ENCODE measurements at places on chromosomes 7 and 10. TPM values are rescaled to one million over a fixed set of nuclear protein-coding genes. Genes with fewer than 3 reads are reported as not detected.

Gene HECW1
- total RNA-seq: not detected

Gene XRCC2
- total RNA-seq: 3.7 TPM

Gene OR2A14
- total RNA-seq: not detected

Gene KCP
- not detected for total RNA-seq

Gene NUDT13
- 1.3 TPM for total RNA-seq

Gene FAM204A
- 37.8 TPM for total RNA-seq

Gene NANOS1
- total RNA-seq: 0.76 TPM

Gene MSMB
- not detected for total RNA-seq

Gene KIF11
- total RNA-seq: 18.5 TPM

Gene IL15RA
- total RNA-seq: 18.0 TPM

Gene RBM48
- total RNA-seq: 9.2 TPM

Gene LRRD1
- under 0.01 TPM for total RNA-seq

Gene CPVL
- total RNA-seq: 0.25 TPM

Gene PTEN
- 72.5 TPM for total RNA-seq

Gene CNPY1
- not detected for total RNA-seq

Gene LBX1
- not detected for total RNA-seq

Gene ANKRD1
- 321 TPM for total RNA-seq

Gene CYTH3
- 17.3 TPM for total RNA-seq

Gene SYT15B
- 0.89 TPM for total RNA-seq

Gene FGFR2
- 0.13 TPM for total RNA-seq

Gene PALS2
- total RNA-seq: 11.4 TPM

Gene OR2A1
- under 0.01 TPM for total RNA-seq

Gene AS3MT
- 0.76 TPM for total RNA-seq

Gene TSPAN12
- 89.3 TPM for total RNA-seq

Gene NEUROD6
- total RNA-seq: not detected

Gene GRB10
- 98.5 TPM for total RNA-seq

Gene SLC26A4
- total RNA-seq: 10.4 TPM

Gene TFPI2
- total RNA-seq: 290 TPM

Gene C10orf62
- total RNA-seq: not detected

Gene TRIM73
- total RNA-seq: 0.90 TPM

Gene GTPBP4
- 20.2 TPM for total RNA-seq

Gene PITX3
- total RNA-seq: not detected

Gene A1CF
- not detected for total RNA-seq

Gene CFAP70
- total RNA-seq: 0.13 TPM

Gene NUTM2E
- total RNA-seq: not detected

Gene DENND2A
- total RNA-seq: 0.64 TPM

Gene LLCFC1
- total RNA-seq: not detected

Gene VGF
- total RNA-seq: not detected

Gene ALOX5
- not detected for total RNA-seq

Gene PNLIPRP1
- not detected for total RNA-seq

Gene PNLIPRP2
- total RNA-seq: not detected

Gene HABP2
- not detected for total RNA-seq

Gene EIF4EBP2
- 21.8 TPM for total RNA-seq

Gene TAF6
- 21.6 TPM for total RNA-seq

Gene FLNC
- 130 TPM for total RNA-seq

Gene SAP25
- not detected for total RNA-seq

Gene PTPRN2
- 3.4 TPM for total RNA-seq

Gene SPDYE16
- total RNA-seq: not detected

Gene CRTAC1
- 4.6 TPM for total RNA-seq

Gene KIN
- 2.9 TPM for total RNA-seq

Gene ACTR3C
- total RNA-seq: 4.7 TPM

Gene ZCWPW1
- total RNA-seq: 0.76 TPM

Gene LRIT1
- total RNA-seq: not detected

Gene MARCHF5
- 23.5 TPM for total RNA-seq

Data from dermis microvascular lymphatic vessel endothelial cell (primary cell).